Activated CD4-positive, alpha-beta memory T cell treated with anti-CD3 and anti-CD28 coated beads for 36 hours (primary cell): ENCODE measurements at places on chromosomes 3 and 15. TPM values are rescaled to one million over a fixed set of nuclear protein-coding genes. Genes with fewer than 3 reads are reported as not detected.

GRCh38 chr15:56886363-56886931 lies 32.0 kb upstream of the TCF12 start:
- peak; percentile 14 for DNase-seq

- no peak for DNase-seq
Measured at GRCh38 chr3:151437906-151438305, 23.0 kb downstream of the IGSF10 start.

Gene PLEKHO2
- 15.6 TPM for total RNA-seq

Gene ACP3
- not detected for total RNA-seq

GRCh38 chr3:134374105-134374790 lies at the start of gene AMOTL2:
AMOTL2 (minus strand) TSS chr3:134374447; CDS start chr3:134371433, 3,014 bp downstream.
- peak; percentile 29 for DNase-seq

DNA sequence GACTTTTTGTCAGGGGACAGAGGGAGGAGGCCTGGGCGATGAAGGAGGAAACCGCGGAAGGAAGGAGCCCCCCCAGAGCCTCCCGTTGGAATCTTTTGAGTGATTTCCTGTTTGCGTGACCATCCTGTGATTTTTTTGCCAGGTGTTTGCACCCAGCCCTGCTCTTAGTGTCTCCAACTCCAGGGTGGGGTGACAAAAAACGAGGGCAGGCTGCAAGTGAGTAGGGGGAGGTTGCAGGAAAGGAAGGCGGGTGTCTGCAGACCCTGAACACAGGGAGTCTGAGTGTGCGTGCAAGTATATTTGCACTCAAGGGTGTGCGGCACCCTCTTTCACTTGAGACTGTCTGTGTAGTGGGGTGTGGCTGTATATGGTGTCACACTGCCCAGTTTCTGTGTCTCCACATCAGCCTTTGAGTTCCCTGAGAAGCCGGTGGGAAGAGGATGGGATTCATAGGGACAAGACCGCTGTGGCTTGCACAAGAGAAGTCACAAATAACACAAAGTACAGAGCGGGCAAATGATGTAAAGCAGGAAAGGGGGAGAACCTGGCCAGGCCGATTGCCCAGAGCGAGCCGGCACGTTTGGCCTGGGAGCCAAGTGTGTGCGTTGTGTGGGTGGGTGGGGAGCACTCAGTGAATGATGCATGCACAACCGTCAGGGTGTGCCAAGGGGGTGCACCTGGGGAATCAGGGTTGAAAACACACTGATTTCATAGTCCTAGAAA lies 6.6 kb downstream of the ISLR2 start:
- DNase-seq: no peak

GRCh38 chr15:71278989-71279756 lies 163.9 kb downstream of the THSD4 start:
- DNase-seq: no peak

GRCh38 chr3:173440514-173440913 lies 43.0 kb downstream of the NLGN1 start:
- no peak for DNase-seq

- no peak for DNase-seq
Measured at GRCh38 chr15:29669823-29670222, 152.4 kb downstream of the TJP1 start.

- no peak for DNase-seq
Measured at GRCh38 chr15:77546870-77547269, 85.8 kb downstream of the LINGO1 start.

DNA sequence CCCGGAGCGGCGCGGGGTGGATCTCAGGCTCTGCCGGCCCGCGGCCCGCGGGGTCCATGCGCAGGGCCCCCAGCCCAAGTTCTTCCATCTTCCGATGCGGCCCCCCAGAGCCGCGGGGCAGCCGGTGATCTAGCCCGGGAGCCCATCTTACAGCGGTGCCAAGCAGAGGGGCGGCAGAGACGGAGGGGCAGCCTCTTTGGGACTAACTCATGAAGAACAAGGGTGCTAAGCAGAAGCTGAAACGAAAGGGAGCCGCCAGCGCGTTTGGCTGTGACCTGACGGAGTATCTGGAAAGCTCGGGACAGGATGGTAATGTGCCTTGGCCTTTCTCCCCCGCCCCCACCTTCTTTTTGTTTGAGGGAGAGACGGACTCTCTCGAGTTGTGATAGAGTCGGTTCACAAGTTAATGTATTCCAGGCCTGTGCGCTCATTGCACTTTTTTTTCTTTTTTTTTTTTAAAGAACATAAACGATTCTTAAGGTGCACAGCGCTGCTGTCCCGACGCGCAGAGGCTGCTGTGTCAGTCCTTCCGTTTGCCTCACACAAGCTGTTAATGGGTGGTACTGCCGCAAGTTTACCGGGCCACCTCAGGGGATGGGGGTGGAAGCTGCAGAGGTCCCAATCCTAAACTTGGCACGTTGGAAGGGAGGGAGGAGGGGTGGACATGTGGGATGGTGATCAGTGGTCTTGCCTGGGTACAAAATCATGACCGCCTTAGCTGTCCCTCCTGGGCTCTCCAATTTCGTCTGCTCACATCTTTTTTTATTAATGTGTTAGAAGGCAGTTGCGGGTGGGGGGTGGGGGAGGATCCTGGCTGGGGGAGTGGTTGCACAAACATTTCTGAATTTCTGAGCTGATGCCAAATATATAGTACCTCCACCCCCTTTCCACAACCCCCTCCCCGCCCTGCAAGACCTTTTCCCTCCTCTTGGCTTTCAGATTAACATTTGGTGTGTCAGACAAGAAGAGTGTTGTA lies 801 bp downstream of the ARHGAP31 start:
- peak; percentile 72 for DNase-seq

Gene DNAJB8
- total RNA-seq: not detected

DNA sequence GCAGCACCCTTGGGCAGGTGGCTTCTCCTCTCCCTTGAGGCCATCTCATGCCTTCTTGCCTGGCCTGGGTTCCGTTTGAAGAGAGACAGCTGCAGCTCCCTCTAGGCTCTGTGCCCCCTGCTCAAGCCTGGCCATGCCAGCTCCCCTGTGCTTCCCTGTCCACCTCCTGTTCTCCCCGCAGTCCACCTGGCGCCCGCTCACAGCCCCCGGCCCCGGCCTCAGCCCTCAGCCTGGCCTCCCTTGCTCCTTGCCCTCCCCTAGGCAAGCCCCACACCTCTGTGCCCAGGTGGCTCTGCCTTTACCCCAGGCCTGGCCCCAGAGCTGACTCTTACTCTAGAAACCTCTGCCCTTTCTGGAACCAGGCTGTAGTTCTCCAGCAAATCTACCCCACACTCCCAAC lies 13.9 kb upstream of the RHO start:
- DNase-seq: no peak

DNA sequence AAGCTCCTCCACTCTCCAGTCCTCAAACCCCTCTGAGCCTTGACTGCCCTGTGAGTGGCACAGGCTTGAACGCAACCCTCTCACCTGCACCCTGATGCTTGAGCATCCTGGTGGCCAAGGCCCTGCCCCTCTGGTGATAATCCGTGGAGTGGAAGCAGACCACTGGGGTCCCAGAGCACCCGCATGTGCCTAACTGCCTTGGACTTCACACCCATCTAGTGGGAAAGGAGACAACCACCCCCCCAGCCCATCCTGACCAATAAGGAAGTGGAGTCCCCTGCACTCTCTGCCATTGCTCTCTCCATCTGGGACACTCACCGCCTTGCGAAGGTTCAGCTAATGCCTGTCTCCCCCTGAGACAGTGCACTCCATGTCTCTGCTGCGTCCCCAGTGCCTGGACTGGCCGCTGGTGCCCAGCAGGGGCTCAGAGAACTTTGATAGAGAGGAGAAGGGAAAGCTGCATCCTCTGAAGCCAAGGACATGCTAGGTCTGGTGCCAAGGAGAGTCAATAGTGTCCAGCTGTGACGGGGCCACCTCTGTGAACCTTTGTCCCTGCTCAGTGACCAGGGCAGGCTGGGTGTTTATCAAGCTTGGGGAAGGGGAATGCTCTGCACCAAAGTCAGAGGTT lies 3.4 kb downstream of the KLF15 start:
- no peak for DNase-seq

DNA sequence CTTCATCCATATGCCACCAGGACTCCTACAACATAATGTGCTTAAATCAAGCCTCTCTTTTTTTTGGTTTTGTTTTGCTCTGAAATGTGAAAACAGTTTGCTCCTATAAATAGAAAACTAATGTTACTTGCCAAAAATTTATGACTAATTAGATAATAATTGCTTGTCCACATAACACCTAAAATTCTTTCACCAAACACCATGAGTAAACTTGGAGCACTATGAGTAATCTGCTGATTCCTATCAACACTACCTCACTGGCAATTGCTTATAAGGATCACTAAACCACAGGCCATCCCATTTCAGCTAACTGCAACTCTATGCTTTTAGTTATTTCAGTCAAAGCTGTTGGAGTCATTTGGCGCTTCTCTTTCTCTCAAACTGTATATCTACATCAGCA lies 252.7 kb downstream of the EPHA3 start:
- no peak for DNase-seq

- DNase-seq: no peak
Measured at GRCh38 chr15:40246496-40247280, 7.8 kb downstream of the PAK6 start.

GRCh38 chr15:72616491-72617210 lies 37.8 kb upstream of the GOLGA6B start:
- no peak for DNase-seq

Gene CACNA1D
- total RNA-seq: 0.53 TPM

Gene GOLGA8F
- not detected for total RNA-seq

Gene ROBO2
- total RNA-seq: not detected

DNA sequence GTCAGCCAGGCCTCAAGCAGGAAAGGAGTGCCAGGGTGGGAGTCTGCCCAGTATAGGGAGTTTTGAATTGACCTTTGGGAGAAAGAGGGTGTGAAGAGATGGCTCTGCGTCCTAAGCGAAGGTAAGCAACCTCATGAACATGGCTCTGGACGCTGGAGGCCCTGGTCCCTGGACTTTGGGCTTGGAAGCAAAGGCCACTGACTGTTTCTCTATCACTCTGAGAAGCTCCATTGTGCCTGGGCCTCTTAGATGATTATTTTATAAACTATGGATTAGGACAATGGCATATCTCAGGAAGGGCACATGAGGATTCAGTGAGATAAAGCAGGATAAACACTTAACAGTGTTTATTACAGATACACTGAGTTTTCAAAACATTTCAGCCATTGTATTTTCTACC lies 59.0 kb downstream of the SUCLG2 start:
- DNase-seq: no peak

GRCh38 chr15:51932161-51932560 lies 39.4 kb downstream of the LEO1 start:
- no peak for DNase-seq

- no peak for DNase-seq
Measured at GRCh38 chr15:96887730-96888129, 557.2 kb downstream of the NR2F2 start.

- DNase-seq: no peak
Measured at GRCh38 chr15:71245588-71245987, 130.3 kb downstream of the THSD4 start.

GRCh38 chr15:56767315-56767714 lies 34.0 kb upstream of the ZNF280D start:
- no peak for DNase-seq

DNA sequence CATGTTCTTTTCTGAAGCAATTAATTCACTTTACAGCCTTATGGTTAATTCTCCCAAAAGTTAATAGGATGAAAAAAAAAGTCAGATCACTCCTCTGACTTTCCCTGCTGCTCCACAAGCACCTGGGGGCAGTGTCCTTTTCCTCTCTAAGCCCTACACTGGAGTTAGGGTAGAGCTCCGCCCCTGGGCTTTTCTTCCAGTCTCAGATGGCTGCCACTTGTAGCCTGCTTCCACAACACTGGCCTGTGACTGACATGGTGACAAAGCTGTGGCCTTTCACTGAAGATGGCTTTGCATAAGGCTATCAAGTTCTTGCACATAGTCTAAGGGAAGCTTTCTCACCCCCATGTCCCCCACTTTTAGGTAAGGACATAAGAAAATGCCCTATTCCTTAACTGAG lies 1.3 kb upstream of the MON1A start:
- no peak for DNase-seq

GRCh38 chr3:19364148-19364547 lies 215.8 kb downstream of the KCNH8 start:
- no peak for DNase-seq

DNA sequence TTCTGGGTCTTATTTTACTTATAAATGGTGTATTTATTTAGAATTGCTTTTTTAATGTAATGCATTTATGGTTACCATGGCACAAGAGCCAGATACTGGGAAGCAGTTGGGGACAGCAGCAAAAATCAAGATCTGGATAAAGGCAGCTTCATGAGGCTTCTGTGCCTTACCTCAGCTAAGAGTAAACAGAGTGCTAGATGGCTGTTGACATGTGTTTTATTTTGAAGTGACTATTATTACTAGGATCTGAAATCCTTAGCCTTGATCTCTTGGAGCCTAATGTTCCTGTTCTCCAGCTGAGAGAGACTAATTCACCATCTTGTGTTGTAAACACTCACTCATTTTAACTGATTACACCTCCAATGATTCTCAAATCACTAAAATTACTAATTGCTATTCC lies 317.8 kb downstream of the LPP start:
- DNase-seq: no peak

GRCh38 chr15:37014566-37014965 lies 85.8 kb downstream of the MEIS2 start:
- DNase-seq: no peak

DNA sequence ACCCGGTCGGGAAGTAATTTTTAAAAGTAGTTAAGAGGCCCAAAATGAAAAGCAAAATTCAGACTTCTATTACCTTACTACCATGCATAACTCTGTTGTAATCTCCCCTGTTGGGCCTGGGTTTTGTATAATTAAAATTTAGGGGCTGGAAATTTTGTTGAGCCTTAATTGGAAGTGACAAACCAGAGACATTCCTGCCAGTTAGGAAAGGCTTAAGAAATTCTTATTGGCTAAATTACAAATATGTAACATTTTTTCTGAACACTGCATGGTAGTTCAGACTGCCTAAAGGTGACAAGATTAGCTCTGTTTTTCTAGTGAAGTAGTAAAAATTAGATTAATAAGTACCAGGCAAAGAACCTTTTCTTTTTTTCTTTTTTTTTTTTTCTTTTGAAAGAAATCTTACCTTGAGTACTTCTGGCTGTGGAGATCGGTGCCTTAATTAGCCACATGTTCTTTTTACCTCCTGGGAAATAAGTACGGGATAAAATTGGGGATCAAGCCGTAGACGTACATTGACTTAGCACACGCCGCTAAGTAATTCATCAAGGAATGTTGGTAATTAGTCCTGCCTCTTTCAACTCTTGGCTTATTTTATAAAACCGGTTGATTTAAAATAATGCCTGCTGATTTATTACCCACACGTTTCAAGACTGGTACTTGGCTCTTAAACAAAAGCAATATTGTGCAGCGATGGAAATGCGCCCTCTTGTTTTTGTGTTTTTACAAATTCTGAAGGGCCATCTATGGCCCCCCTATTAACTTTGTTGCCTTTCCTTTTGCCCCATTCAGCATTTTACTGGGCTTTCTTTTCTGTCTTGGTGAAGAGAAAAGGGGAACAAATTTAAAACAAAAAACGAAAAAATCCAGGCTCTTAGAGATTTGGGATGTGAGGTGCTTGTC lies 111.2 kb upstream of the SAMMSON start:
- DNase-seq: no peak

DNA sequence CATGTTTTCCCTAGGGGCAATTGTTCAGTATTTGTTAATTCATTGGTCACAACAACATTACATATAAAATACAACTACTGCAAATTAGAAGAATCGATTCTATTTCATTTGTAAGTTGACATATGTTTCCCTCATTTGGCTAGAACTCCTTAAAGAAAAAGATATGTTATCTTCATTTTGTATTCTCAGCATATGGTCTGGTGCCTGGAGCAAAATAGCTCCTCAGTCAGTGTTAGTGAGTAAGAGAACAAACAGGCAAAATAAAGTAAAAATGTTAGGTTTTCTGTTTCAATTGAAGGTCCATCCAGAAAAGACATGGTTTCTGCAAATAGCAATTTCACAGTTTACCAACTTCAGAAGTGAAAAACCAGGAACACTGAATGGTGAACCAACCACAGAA lies 1343.1 kb downstream of the ROBO1 start:
- DNase-seq: no peak

Gene SLC27A2
- 22.5 TPM for total RNA-seq
